Esophagus squamous epithelium (tissue), 5 donors: ENCODE measurements at places on chromosomes 7 and 10.

GRCh38 chr10:49550563-49550962, 11.6 kb upstream of the ERCC6 start:
- no peak overlapping the region for H3K4me3 ChIP-seq
- no peak overlapping the region for H3K27ac ChIP-seq
- peaks cover 5% of the 10 kb centered on the region for H3K4me1 ChIP-seq
- DNase-seq: no peak
- no peaks in the 10 kb centered on the region for H3K27me3 ChIP-seq

DNA sequence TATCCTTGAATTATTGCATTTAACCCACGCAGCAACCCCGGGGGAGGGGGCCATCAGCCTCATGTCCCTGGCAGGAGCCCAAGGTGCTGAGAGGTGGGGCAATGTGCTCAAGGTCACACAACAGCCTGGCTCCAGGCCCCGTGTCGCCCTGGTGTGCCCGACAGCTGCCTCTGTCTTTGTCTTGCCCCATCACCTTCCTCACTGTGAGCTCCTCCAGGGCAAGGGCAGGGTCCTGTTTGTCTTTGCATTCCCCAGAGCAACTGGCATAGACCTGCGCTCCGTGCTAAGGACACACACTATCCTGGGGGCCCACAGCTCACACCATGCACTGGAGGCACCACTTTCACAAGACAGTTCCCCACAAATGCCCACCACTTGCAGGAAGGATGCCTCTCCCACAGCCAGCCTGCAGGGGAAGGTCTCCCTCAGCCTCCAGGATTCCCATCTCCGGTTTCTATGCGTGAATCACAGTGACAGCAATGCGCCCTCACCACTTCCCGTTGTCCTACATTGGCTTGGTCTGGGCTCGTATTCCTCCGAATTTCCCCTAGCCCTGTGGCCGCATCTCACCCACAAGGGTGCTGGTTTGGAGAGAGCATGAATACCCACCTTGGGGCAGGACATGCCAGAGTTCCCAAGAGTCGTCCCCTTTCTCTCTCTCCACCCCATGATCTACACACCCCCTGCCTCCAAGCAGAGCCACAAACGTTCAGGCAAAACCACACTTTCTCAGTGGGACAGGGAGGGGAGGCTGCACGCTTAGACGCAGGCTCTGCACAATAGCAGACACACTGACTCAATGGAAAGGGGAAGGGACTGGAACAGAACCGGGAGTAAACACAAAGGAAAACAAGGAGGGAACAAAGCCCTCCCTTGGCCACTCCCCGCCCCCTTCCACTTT, 10.3 kb downstream of the ITPRIP start:
- no peaks in the 10 kb centered on the region for H3K27me3 ChIP-seq
- no peak for DNase-seq
- peaks cover 98% of the 10 kb centered on the region for H3K4me1 ChIP-seq
- peak overlapping the region; percentile 99 for H3K27ac ChIP-seq

DNA sequence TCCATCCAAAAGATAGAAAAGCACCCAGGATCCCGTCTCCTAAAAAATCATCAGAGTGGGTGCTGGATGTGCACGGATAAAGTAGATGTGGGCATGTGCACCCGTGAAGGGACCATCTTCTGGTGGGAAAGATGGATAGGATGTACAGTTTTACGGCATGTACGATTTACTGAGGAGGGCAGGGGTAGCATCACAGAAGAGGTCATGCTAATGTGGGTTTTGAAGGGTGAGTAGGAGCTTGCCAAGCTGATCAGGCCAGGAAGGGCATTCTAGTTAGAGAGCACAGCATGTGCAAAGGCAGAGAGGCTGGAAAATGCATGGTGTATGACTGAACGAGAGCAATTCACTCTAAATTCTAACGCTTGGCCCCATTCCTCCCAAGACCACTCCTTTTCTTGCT, 7.8 kb upstream of the CRHR2 start:
- no peaks in the 10 kb centered on the region for H3K36me3 ChIP-seq
- H3K4me1 ChIP-seq: no peaks in the 10 kb centered on the region
- no peak for DNase-seq
- H3K27me3 ChIP-seq: peaks cover 8% of the 10 kb centered on the region

GRCh38 chr7:22210355-22210754, 146.6 kb downstream of the RAPGEF5 start:
- DNase-seq: no peak
- H3K4me1 ChIP-seq: peaks cover 41% of the 10 kb centered on the region
- no peak overlapping the region for H3K4me3 ChIP-seq
- H3K27me3 ChIP-seq: no peaks in the 10 kb centered on the region
- peak overlapping the region; percentile 67 for H3K27ac ChIP-seq
- no peaks in the 10 kb centered on the region for H3K36me3 ChIP-seq

DNA sequence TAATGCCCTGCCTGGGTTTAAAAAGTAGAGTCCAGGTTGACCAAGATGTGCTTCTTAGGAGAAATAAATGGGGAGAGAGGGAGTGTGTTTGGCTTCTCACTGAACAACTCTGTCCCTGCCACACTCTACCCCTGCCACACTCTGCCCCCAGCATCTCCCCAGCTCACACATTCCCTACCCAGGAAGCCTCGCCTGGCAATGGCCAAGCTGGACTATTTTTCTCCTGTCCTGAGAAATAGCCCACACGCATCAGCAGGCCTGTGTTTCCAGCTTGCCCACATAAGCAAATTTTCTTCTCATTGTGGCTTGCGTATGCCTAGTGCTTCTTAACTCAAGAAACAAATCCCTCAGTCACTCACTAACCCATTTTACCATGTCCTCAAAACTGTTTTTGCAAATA, 1.8 kb downstream of the LRRC18 start:
- H3K4me3 ChIP-seq: no peak overlapping the region
- DNase-seq: no peak
- H3K27me3 ChIP-seq: no peaks in the 10 kb centered on the region
- H3K36me3 ChIP-seq: no peaks in the 10 kb centered on the region

- no peak overlapping the region for H3K4me3 ChIP-seq
- no peaks in the 10 kb centered on the region for H3K36me3 ChIP-seq
- no peak for DNase-seq
- no peaks in the 10 kb centered on the region for H3K27me3 ChIP-seq
Measured at GRCh38 chr10:96740579-96741281, 20.4 kb upstream of the PIK3AP1 start.

- H3K4me1 ChIP-seq: peaks cover 12% of the 10 kb centered on the region
- peaks cover 80% of the 10 kb centered on the region for H3K36me3 ChIP-seq
- H3K27me3 ChIP-seq: no peaks in the 10 kb centered on the region
- DNase-seq: no peak
Measured at GRCh38 chr10:78023741-78024140, 5.6 kb downstream of the POLR3A start.

GRCh38 chr7:21618706-21619105, 75.9 kb downstream of the DNAH11 start:
- H3K36me3 ChIP-seq: no peaks in the 10 kb centered on the region
- H3K4me3 ChIP-seq: no peak overlapping the region
- no peak for DNase-seq
- no peaks in the 10 kb centered on the region for H3K27me3 ChIP-seq

- no peaks in the 10 kb centered on the region for H3K4me1 ChIP-seq
- no peak for DNase-seq
- H3K27ac ChIP-seq: no peak overlapping the region
- no peak overlapping the region for H3K4me3 ChIP-seq
- no peaks in the 10 kb centered on the region for H3K27me3 ChIP-seq
Measured at GRCh38 chr10:94571081-94571480, 25.5 kb downstream of the HELLS start.

- H3K4me1 ChIP-seq: no peaks in the 10 kb centered on the region
- H3K4me3 ChIP-seq: no peak overlapping the region
- H3K27ac ChIP-seq: no peak overlapping the region
- H3K36me3 ChIP-seq: no peaks in the 10 kb centered on the region
- no peaks in the 10 kb centered on the region for H3K27me3 ChIP-seq
Measured at GRCh38 chr10:88494537-88494936, 88.6 kb downstream of the RNLS start.

DNA sequence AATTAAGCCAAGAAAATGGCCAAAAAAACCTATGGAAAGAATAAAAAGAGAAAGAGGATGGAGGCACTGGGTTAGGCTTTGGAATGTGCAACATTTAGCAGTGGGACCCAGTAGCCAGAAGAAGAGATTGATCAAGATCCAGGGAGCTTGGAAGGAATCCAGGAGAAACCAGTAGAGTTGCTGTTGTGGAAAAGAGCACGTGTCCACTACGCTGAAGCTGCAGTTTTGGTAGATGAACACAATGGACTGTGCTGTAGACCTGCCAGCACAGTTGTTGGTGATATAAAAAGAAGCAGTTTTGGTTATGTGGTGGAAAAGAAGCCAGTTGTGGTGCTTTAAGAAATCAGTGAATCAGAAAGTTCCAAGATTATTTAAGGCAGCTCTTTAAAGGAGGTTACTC, 802.2 kb upstream of the POM121L12 start:
- H3K4me3 ChIP-seq: no peak overlapping the region
- no peak overlapping the region for H3K27ac ChIP-seq
- no peak for DNase-seq
- no peaks in the 10 kb centered on the region for H3K36me3 ChIP-seq

- no peak overlapping the region for H3K4me3 ChIP-seq
- no peak for DNase-seq
- H3K4me1 ChIP-seq: peaks cover 23% of the 10 kb centered on the region
- no peaks in the 10 kb centered on the region for H3K36me3 ChIP-seq
- H3K27me3 ChIP-seq: no peaks in the 10 kb centered on the region
Measured at GRCh38 chr10:47396311-47396717, 12.2 kb upstream of the ZNF488 start.

- H3K36me3 ChIP-seq: no peaks in the 10 kb centered on the region
- H3K27me3 ChIP-seq: no peaks in the 10 kb centered on the region
- H3K4me3 ChIP-seq: no peak overlapping the region
- DNase-seq: peak; percentile 16
Measured at GRCh38 chr7:129091484-129092002, 36.6 kb upstream of the TNPO3 start.

GRCh38 chr7:131281266-131282048, 46.2 kb upstream of the MKLN1 start:
- no peak overlapping the region for H3K4me3 ChIP-seq
- no peaks in the 10 kb centered on the region for H3K36me3 ChIP-seq
- no peak for DNase-seq
- peaks cover 20% of the 10 kb centered on the region for H3K4me1 ChIP-seq

- H3K27ac ChIP-seq: no peak overlapping the region
- H3K36me3 ChIP-seq: no peaks in the 10 kb centered on the region
- DNase-seq: no peak
- no peaks in the 10 kb centered on the region for H3K4me1 ChIP-seq
- no peak overlapping the region for H3K4me3 ChIP-seq
Measured at GRCh38 chr7:87110778-87111177, 41.5 kb upstream of the DMTF1 start.

GRCh38 chr10:88336334-88336733, 246.8 kb downstream of the RNLS start:
- H3K4me1 ChIP-seq: no peaks in the 10 kb centered on the region
- no peaks in the 10 kb centered on the region for H3K27me3 ChIP-seq
- no peak overlapping the region for H3K27ac ChIP-seq

- no peak overlapping the region for H3K27ac ChIP-seq
- H3K4me1 ChIP-seq: peaks cover 3% of the 10 kb centered on the region
- H3K36me3 ChIP-seq: peaks cover 3% of the 10 kb centered on the region
- no peak for DNase-seq
- no peak overlapping the region for H3K4me3 ChIP-seq
Measured at GRCh38 chr7:149020483-149020882, 7.8 kb downstream of the PDIA4 start.

- no peaks in the 10 kb centered on the region for H3K27me3 ChIP-seq
- peaks cover 13% of the 10 kb centered on the region for H3K36me3 ChIP-seq
- DNase-seq: no peak
- peak overlapping the region; percentile 56 for H3K4me3 ChIP-seq
- H3K27ac ChIP-seq: no peak overlapping the region
Measured at GRCh38 chr7:120949393-120949911, 1.1 kb upstream of the ING3 start.
